Fibroblast of skin of left biceps (primary cell): ENCODE measurements at places on chromosomes 2 and 18.

DNA sequence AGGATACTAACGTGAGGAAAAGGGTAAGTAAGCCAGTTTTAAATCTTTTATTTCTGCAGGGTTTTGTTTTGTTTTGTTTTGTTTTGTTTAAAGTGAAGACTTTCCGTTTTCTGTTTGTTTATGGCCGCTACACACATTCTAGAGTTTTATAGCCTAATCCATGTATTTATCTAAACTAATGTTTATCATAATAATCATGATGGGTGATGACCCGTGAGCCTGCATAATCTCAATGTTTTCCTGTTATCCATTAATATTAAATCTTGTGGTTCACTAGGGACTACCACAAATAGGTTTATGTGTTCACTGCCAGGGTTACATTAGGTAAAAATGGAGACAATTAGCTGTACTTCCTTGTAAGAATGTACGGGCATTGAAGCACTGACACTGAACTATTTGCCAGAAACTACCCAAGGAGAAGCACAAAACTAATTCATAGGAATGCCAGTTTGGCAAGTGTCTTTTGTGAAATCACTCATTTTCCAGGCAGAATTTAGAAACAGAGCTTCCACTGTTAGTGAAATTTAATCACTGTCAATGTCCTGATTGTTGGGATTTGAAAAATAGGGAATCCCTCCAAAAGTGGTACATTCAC is 574.8 kb downstream of the LRP1B start:
- DNase-seq = no peak

GRCh38 chr2:3169106-3169870 is 208.3 kb downstream of the EIPR1 start:
- no peak for DNase-seq

DNA sequence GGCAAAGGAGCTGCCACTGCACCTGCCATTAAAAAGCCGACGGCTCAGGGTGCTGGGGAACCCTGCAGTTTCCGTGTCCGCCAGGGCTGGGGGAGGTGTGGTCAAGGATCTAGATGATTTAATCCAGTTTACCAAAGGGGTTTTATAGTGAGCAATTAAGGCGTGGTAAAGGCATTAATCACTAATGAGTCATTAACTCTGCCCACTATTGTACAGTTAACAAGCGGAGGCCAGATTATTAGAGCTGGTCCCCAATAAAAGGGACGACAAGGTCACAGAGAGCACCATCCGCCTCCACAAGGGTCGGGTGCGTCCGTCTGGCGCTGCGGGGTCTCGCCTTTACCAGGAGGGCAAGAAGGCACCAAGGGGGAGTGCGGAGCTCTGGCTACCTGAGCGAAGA is 9.6 kb downstream of the RAX start:
- DNase-seq = no peak

DNA sequence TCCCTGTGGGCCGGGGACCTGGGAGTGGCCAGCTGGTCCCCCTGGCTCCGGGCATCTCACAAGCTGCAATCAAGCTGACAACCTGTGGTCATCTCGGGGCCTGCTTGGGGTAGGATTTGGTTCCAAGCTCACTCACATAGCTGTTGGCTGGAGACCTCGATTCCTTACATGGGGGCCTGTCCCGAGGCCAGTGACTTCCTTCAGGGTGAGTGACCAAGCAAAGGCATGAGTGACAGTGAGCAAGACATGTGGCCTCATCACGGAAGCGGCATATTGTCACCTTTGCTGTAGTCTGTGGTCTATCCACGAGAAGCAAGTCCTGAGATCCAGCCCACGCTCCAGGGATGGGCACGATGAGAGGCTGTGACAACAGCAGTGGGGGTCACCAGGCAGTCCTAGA is 131.4 kb upstream of the ID2 start:
- no peak for DNase-seq

GRCh38 chr2:120670371-120670770 is 65.3 kb upstream of the GLI2 start:
- DNase-seq = no peak

- DNase-seq = no peak
Measured at GRCh38 chr2:196362973-196363549, 191.7 kb upstream of the STK17B start.

- no peak for DNase-seq
Measured at GRCh38 chr2:40406485-40407289, 45.2 kb downstream of the SLC8A1 start.

- DNase-seq = no peak
Measured at GRCh38 chr2:18369760-18370159, 190.7 kb downstream of the RDH14 start.

DNA sequence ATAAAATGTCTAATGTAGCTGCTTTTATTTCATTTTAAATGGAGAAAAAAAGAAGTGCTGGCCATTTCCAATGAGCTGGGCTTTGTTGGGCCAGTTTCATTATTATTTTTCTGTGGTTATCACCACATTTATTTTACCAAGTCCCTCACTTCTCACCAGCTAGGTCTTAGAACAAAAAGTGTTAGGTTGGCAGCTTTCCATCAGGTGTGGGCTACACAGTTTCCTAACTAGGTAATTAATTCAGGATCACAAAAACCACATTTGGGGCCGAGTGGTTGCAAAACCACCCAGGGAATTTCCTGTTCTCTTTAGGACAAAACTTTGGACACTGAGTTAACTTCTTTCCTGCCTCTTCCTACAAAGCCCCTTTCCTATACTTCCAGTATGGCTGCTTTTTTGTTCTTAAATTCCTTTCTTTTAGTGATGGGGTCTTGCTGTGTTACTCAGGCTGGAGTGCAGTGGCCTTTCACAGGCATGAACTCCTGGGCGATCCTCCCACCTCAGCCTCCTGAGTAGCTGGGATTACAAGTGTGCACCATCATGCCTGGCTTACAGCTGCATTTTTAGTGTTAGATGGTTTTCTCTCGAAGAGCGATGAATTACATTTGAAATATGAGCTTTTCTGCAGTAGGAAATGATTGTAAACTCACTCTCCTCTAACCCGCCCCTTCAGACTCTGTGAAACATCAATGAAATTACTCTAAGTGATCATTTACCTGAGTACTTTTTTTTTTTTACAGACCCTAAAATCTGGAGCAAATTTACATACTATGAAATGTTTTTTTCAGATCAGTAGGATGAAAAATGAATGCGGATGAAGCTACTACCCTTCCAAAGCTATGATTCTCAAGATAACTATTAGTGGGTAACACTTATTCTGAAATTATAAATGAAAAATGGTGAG is 2.6 kb upstream of the ZFP36L2 start:
- DNase-seq = no peak

DNA sequence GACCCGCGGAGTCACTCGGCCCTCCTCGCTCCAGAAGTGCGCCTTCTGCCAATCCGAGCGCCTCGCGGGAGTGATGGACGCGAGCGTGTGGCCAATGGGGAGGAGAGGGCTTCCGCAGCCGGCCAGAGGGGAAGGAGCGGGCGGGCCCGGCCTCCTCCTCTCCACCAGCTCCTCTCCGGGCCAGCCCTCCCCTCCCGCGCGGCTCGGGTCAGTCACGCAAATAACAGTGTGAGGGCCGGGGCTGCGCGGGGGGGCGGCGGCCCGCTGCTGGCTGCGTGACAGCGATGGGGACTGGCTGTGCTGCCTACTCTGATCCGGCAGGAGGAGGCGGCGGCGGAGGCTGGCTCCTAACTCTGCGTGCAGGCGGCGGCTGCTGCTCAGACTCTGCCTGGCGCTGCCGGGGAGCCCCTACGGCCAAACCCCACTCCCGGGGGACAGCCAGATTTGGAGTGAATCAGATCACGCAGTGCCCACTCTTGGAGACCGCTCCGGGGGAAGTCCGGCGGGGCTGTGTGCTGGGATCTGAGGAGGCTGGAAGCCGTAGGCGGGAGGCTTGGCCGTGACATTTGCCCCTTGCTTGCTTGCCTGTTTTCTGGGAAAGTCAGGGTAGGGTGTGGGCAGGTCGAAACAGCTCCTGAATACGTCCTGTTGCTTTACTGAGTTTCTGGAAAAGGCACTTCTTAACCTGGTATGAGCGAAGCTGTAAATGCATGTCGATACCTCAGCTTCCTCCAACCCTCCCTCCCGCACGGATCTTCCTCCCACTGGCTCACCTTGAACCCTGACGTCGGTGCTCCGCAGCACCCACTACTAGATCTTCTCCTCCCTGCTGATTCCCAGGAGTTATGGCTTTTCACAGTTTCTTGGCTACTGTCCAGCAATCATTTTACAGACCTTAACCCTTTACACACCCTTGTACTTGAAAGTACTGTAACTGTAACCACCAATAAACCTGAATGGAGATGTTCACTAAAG is 97.9 kb upstream of the SERTAD2 start:
- peak; percentile 28 for DNase-seq

DNA sequence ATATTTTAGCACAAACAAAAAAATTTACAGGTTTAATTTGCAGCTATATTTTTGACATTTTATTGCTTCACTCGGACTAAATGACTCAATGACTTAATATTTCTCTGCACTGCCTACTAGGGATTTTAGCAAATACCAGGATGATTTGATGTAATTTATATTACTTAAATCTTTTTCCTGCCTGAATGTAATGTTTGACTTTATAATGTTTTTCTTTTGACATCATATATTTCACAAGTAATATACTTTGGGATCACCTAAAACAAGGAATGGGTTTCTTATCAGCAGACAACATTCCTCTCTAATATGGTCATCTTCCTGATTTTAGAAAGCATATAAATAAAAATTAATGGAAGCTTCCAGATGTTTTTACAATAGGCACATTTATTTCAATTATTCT is 253.2 kb upstream of the EPC2 start:
- DNase-seq = peak; percentile 7

DNA sequence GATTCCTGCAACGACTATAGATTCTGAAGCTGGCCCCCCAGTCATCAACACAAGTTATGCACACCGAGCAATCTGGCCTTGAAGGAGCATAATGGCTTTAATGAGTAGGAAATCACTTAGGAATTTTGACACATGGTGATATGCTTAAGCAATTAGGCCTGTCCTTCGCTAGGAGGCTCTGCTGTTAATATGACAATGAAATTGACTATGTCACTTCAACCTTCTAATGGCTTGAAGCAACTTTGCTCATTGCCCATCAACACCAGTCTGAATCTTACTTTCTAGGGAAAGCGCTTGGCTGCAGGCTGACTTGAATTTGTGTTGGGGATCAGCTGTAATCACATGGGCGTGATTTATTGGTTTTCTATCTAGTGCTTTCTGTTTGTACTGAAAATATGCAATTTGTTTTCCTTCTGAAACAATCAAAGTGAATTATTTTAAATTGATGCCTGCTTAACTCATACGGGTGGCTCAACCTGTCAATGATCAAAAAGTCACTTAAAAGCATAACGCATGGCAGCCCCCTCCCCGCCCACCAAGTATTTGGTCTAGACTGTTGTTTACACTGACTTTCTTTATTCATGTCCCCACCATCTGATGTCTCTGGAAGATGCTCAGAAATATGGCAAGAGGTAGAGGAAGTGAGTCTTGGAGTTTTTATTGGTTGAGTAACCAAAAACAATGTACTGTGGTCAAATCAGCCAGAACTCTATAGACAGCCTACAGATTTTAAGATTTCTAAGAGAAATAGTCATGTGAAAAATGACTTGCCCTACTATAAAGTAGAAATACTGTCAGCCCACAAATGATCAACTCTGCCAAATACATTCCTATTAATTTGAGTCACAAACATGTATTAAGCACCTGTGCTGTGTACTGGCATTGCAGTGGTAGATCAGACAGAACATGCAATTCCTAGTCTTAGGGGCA is 344.9 kb downstream of the RBM43 start:
- DNase-seq = peak; percentile 10

GRCh38 chr2:6554466-6554865 is 311.2 kb downstream of the CMPK2 start:
- no peak for DNase-seq

- no peak for DNase-seq
Measured at GRCh38 chr2:241558532-241559322, at the start of gene BOK. Gene BOK, plus strand, starts transcription at chr2:241558745. Its CDS starts 739 bp downstream, at chr2:241559484.

DNA sequence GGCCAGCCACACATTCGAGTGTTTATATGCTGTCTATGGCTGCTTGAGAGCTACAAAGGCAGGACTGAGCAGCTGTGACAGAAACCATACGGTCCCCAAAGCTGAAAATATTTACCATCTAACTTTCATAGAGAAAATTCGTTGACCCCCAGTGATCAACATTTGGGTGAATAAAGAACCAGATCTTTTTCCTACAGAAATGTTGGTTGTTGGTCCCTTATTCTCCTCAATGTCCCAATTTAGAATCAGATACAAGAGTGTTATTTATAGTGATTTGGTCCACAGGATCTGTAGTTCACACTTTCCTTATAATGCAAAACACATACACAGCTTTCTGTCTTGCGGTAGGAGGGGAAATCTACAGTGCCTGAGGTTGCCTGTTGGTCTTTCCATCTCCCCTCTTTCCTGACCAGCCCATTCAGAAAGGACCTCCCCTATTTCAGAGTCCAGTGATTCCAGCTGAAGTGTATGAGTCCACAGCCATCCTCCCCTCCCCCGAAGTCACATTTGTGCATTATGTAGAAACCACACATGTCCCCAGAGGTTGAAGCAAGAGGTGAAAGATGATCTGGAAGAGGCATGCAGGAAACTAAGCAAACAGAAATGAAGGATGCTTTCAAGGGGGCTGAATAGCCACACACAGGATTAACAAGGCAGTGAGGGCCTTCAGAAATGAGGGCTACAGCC is 61.9 kb downstream of the SPRED2 start:
- DNase-seq = peak; percentile 42

- DNase-seq = no peak
Measured at GRCh38 chr2:112075490-112076260, 20.6 kb downstream of the TMEM87B start.

- no peak for DNase-seq
Measured at GRCh38 chr2:8546612-8547283, 135.1 kb upstream of the ID2 start.

GRCh38 chr2:197216361-197216979 is 94.1 kb downstream of the ANKRD44 start:
- no peak for DNase-seq

DNA sequence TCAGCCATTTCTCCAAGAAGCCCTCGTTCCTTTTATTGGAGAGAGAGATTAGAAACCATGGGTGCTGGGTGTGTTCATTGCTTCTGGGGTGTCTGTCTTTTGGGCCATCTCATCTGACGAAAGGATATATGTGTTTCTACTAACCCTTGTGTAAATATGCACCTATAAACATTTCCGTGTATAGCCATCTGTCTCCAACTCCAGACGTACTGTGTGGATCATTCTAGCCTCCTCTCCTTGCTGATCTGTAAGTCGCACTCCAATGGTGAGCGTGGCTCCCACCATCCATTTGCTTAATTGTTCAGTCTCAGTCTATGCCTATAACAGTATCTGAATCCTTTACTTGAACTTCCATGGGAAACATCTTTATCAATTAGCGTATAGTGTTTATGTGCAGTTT is 1.8 kb downstream of the RBFA start:
- no peak for DNase-seq

DNA sequence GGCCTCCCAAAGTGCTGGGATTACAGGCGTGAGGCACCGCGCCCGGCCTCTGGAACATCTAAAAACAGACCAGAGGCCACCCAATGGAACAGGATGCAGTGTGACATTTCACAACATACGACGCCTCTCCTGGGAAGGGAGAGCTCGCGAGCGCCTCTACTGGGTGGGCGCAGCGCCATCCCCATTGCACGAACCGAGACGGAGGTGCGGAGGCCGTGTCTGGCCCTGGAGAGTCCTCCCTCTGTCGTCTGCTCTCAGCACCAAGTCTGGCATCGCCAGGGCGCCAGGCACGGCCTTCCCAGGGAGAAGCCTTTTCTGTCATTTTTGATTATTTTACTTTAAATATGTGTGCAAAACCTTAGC is 9.4 kb upstream of the GBX2 start:
- no peak for DNase-seq

GRCh38 chr2:25367296-25367695 is 25.6 kb upstream of the DNMT3A start:
- DNase-seq = no peak

GRCh38 chr2:234874347-234875046 is 77.3 kb upstream of the SH3BP4 start:
- DNase-seq = no peak
